H4 (cell line): ENCODE measurements at places on chromosomes 7 and 10. TPM values are rescaled to one million over a fixed set of nuclear protein-coding genes. Genes with fewer than 3 reads are reported as not detected.

The LLCFC1 gene
- not detected in 2 replicates for total RNA-seq

The SORCS3 gene
- not detected in 2 replicates for total RNA-seq

The OR2A7 gene
- not detected in 2 replicates for total RNA-seq

The CUBN gene
- 0.06 and 0.14 TPM in 2 replicates for total RNA-seq

The ANKRD7 gene
- 1.4 and 2.0 TPM in 2 replicates for total RNA-seq

The PPP1R17 gene
- not detected in 2 replicates for total RNA-seq

The ATG9B gene
- total RNA-seq: 0.17 TPM in 1 of 2 replicates, not detected in the other

The POLD2 gene
- 185 and 198 TPM in 2 replicates for total RNA-seq

The FRMD4A gene
- 1.1 and 2.3 TPM in 2 replicates for total RNA-seq

The MTPN gene
- total RNA-seq: 141 and 205 TPM in 2 replicates

The PRKAR2B gene
- total RNA-seq: 9.5 and 13.1 TPM in 2 replicates

The OPN4 gene
- 0.02 and 0.35 TPM in 2 replicates for total RNA-seq

The WNT2 gene
- total RNA-seq: not detected in 2 replicates

The MAT1A gene
- total RNA-seq: 1.2 and 1.7 TPM in 2 replicates

The CARD11 gene
- total RNA-seq: 0.04 TPM in 1 of 2 replicates, not detected in the other

- DNase-seq: no peak
Observed at GRCh38 chr10:124642088-124642710, 102.0 kb downstream of the FAM53B start.

DNA sequence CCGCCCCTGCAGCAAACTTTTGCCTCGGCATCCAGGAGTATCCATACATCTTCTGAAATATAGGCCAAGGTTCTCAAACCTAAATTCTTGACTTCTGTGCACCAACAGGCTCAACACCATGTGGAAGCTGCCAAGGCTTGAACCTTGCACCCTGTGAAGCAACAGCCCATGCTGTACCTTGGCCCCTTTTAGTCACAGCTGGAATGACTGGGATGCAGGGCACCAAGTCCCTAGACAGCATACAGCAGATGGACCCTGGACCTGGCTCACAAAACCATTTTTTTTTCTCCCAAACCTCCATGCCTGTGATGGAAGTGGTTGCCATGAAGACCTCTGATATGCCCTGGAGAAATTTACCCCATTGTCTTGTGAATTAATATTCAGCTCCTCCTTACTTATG is 233.8 kb upstream of the KCND2 start:
- DNase-seq: no peak

DNA sequence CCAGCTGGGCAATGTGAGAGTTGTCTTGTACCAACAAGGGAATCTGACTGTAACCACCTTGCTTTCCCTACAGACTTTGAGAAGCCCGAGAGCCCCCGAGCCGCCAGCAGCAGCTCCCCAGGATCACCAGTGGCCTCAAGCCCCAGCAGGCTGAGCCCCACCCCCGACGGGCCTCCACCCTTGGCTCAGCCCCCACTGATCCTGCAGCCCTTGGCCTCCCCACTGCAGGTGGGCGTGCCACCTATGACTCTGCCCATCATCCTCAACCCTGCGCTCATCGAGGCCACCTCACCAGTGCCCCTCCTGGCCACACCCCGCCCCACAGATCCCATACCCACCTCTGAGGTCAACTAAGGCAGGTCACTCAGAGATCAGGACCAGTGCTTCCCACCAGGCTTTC is 13.5 kb upstream of the NFKB2 start:
- no peak for DNase-seq

DNA sequence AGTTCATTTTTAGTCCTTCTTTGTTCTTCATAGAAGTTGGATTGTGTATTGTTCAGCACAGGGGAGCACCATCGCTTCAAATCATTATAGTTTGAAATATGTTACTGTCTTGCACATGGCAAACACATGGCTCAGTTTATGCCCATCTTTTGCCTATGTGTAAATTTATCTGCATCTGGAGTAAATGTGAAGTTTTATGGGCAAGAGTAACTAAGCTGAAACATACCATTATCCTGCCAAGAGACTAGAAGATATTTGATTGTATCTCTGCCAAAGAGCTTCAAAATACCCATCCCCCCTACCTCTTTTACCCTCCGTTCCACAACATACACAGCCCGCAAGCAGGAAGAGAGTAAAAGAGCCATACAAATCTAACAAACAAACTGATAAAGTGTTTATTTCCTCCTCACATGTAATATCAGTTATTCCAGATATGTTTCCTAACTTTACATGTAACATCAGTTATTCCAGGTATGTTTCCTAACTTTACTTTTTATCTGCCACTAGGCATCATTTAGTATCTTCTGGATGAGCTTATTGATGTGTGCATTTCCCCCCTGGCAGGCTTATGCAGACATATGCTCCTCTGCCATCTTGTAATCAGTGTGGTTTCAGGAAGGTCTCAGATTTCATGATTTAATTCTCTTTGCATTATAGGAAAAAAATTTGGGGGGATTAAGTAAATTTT is 127.7 kb downstream of the SRI start:
- no peak for DNase-seq

- no peak for DNase-seq
Observed at GRCh38 chr10:58546137-58546536, 33.5 kb downstream of the BICC1 start.

GRCh38 chr7:3943779-3944520 is 642.9 kb downstream of the SDK1 start:
- no peak for DNase-seq

GRCh38 chr10:49664006-49664841 is 15.2 kb upstream of the C10orf53 start:
- no peak for DNase-seq

DNA sequence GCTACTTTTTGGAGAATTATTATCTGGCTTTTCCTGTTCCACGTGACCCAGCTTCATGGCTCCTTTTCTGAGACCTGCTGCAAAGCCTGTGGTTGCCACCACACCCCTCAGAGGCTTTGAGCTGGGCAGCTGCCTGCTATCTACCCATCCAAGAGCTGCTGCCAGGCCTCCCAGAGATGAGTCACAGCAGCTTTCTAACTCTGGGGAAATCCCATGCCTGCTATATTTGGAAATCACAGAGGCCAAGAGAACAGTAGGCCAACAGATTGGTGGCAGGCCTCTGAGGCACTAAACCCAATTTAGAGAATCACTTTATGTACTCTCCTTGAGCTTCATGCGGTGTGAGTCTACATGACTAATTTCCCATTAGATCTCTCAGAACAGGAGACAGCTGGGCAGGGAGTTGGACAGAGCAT is 35.2 kb downstream of the SGCE start:
- DNase-seq: peak; percentile 94

GRCh38 chr7:55381189-55381588 is 16.1 kb downstream of the LANCL2 start:
- no peak for DNase-seq

- DNase-seq: no peak
Observed at GRCh38 chr10:33233221-33233620, 101.2 kb downstream of the NRP1 start.

GRCh38 chr10:36345807-36346206 is 703.7 kb upstream of the FZD8 start:
- no peak for DNase-seq

DNA sequence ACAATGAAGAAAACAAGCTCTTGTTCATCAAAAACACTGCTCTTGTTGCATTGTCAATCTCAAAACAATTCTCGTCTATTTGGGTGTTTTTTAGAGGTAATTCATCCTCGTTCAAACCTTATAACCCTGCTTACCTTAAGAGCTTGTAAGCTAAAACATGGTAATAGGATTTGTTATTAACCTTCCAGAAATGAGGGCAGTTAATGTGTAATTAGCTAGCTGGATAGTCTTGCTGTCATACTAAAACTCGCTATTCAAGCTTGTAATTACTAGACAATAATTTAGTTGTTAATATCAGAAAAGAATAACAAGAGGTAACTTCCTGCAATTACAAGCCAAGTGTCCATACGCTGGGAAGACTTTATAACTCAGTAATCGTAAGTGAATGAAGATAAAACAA is 101.6 kb downstream of the UBE2H start:
- no peak for DNase-seq

GRCh38 chr10:60714233-60714632 is 64.0 kb upstream of the CDK1 start:
- no peak for DNase-seq

- peak; percentile 20 for DNase-seq
Observed at GRCh38 chr10:122878799-122879338, 512 bp downstream of the FAM24B start.

DNA sequence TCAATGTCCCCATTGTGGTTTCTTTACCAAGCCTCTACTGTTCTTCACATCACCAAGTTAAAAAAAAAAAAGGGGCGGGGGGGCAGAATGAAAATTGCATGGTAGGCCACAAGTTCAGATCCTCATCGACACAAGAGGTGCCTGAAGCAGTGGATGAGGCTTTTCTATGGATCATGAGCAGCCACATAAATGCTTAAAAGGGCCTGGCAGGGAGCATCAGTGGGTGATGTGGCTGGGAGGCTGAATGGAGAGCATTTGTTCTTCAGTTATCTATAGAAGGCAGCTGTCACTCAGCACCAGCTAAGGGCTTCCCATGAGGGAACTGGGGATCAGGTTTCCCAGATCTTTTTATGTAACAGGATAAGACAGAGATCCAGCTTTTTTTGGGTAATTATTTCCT is 117.9 kb downstream of the CFTR start:
- DNase-seq: no peak

GRCh38 chr10:61698968-61699655 is 36.4 kb downstream of the CABCOCO1 start:
- no peak for DNase-seq

GRCh38 chr10:110501142-110501937 is 3.6 kb downstream of the DUSP5 start:
- DNase-seq: peak; percentile 95

GRCh38 chr10:12191715-12192114 is 4.0 kb downstream of the NUDT5 start:
- DNase-seq: no peak

GRCh38 chr7:70595755-70596597 is 536.0 kb upstream of the GALNT17 start:
- no peak for DNase-seq

GRCh38 chr7:139481364-139481763 is 2.1 kb downstream of the KLRG2 start:
- no peak for DNase-seq

- DNase-seq: no peak
Observed at GRCh38 chr7:152568972-152569371, 107.0 kb downstream of the XRCC2 start.

DNA sequence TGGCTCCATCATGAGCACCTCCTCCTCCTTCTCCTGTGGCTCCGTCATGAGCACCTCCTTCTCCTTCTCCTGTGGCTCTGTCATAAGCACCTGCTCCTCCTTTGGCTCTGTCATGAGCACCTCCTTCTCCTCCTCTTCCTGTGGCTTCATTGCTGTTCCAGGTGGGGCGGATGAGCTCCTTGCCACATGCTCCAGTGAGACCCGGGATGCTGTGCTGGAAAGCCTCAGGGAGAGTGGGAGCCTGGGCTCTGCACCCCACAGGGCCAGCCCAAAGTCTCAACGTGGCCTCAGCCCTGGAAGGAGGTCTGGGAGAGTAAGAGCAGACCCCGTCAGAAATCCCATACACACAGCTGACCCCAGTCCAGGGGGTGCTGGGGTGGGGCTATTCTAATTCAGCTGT is 380.7 kb downstream of the TCERG1L start:
- no peak for DNase-seq

DNA sequence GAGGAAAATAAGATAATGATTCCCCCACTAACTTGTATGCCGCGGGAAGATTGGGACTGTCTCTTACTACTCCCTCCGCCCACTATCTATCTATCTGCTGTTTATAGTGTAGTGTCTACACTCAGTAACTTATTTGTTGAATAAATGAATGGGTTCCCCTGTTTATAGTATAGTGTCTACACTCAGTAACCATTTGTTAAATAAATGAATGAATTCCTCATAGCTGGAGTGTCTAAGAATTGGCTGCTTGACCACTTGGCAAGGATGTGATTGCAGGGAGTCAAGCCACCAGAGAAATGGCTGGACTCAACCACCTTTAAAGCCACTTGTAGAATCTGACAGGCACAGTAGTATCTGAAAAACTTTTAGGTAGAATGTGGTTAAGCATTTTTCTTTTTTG is 147.1 kb downstream of the TRIL start:
- DNase-seq: no peak
